ENCODE measurements at places on chromosomes 13 and 19.

DNA sequence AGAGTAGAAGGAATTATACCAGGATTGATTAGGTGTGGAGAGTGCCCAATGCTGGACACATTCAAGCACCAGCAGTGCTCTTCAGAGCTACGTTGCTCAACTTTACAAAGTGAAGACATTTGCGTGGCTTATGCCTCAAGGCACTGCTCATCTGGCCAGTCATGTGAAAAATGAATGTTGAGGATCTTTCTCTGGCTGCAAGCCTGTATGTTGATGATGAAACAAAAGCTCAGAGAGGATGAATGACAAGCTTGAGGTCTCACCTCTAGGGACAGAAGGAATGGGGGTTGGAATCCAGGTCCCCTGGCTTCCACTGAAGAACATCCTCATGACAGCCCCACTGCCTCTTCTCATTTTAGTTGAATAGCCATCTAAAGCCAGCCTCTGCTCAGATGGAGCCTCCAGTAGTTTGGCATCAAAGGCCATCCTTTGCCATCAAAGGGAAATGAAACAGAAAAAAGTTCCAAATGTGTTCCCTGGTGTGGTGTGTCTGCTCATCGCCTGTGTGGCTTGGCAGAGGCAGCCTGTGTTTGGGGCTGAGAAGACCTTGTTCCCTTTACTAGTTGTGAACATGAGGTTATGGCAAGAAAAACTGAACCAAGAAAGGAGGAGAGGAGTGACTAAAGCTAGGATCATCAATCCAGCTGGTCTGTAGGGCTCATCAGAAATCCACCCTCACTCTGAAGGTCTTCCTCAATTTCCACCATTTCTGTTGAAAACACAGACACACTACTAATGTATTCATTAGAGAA, 114.0 kb upstream of the KL start:
- no peak for DNase-seq

DNA sequence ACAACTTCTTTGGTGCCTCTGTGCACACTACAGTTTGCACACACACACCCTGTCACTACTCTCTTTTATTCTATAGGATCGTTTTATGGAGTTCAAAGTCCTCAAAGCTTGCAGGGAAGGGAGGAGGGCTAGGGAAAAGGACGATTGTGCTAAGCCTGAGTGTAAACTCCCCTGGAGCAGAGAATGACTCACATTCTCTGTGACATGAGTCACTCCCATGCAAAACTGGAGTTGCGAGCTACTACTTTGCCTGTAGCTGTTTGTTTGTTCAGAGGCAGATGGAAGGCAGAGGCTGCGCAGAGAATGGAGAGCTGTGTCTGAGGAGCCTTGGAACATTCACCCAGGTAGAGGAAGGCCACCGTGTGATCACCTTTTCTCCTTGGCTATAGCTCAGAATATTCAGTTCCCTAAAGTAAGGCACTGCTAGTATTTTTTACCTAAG, 80.5 kb upstream of the MBNL2 start:
- peak; percentile 83 for DNase-seq

DNA sequence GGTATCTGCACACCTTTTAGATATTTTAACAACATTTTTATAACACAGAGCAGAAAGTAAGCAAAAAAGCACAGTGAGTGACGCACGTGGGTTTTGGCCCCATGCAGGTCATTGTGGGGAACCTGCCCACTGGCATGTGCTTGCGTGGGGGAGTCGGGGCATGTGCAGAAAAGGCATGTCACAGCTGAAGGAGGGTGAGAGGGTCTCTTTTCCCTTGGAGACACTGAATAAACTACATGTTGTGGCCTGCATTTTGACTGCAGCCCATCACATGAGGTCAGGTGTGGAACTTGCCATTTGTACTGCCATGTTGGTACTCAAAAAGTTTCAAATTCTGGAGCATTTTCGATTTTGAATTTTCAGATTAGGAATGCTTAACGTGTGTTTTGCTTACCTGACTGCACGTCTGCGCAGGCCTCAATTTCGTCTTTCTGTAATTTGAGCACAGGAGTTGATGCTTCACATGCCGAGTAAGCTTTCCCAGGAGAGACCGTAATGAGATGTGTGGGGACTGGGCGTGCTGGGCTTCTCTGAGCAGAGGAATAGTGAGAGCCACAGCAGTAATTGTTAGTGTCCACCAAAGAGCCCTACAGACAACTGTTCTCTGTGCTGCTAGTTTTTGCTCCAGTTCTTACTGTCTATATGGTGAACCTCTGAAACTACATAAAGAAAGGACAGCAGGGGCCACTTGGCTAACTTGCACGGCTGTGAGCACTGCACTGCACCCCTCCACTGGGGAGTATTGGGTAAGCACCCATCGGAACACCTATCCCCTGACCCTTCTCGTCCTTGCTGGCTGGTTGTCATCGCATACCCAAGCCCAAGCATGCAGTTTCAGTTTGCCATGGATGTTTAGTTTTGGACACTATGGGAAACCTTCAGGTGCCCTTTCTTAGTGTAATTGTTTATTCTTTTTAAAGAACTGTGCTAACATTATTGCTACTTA, 72.9 kb upstream of the GPR183 start:
- no peak for DNase-seq

- no peak for DNase-seq
Observed at GRCh38 chr19:46453661-46454060, 17.7 kb downstream of the PNMA8A start.

- peak; percentile 37 for DNase-seq
Observed at GRCh38 chr13:92187378-92187989, 789.1 kb downstream of the GPC5 start.

DNA sequence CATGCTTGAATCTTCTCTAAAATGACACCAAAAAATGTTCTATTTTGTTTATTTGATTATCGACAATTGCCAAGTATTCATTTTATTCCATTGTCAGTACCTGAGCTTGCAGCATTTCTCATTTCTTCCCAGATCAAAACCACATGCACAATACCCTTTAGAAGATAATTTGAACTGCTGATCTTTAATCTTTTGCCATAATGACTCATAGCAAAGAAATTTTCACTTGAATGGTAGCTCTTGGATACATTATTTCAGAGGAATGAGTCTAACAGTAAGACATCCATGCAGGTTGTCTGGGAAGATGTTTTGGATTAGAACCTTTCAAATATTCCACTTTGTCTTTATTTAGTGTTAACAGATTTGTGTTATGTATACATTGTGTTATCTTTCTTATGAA, 42.0 kb upstream of the RXFP2 start:
- peak; percentile 46 for DNase-seq

- no peak for DNase-seq
Observed at GRCh38 chr13:71358218-71358617, 508.8 kb downstream of the DACH1 start.

DNA sequence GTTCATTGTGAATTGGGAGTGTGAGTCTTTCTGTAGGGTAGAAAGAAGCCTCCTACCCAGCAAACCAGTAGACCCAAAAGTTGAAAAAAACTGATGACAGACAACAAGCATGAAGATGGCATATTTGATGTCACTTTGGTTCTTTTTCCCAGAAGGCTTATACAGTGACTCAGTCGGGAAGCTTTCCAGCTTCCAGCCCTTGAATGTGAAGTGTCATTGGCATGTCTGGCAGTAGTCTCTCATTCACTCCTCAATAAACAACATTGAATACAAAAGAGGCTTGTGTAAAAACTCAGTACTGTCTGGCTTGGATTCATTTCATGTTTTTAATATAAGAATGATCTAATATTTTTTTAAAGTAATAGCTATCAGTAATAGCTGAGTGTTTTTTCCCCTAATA, 68.7 kb downstream of the IPO5 start:
- DNase-seq, result no peak

GRCh38 chr19:45478454-45479238, 10.8 kb downstream of the FOSB start:
- peak; percentile 85 for DNase-seq

DNA sequence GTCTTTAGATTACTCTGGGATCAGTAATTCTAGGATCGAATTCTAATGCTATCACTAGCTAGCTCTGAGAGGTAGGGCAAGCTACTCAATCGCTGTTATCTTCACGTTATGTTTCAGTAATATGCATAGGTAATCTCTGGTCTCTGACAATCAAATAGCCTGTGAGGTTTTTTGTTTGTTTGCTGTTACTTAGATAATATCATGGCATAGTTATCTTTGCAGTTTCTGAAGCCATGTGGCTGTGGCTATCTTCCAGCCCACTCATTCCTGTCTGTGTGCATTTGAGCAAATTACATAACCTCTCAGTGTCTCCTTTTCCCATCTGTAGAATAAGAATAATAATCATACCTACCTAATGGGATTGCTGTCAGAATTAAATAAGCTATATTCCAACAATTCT, 330.2 kb downstream of the PCDH9 start:
- DNase-seq, result peak; percentile 50

GRCh38 chr19:43553656-43554055, 20.7 kb downstream of the ZNF575 start:
- DNase-seq, result no peak

- no peak for DNase-seq
Observed at GRCh38 chr13:114145722-114146121, 13.3 kb upstream of the RASA3 start.

DNA sequence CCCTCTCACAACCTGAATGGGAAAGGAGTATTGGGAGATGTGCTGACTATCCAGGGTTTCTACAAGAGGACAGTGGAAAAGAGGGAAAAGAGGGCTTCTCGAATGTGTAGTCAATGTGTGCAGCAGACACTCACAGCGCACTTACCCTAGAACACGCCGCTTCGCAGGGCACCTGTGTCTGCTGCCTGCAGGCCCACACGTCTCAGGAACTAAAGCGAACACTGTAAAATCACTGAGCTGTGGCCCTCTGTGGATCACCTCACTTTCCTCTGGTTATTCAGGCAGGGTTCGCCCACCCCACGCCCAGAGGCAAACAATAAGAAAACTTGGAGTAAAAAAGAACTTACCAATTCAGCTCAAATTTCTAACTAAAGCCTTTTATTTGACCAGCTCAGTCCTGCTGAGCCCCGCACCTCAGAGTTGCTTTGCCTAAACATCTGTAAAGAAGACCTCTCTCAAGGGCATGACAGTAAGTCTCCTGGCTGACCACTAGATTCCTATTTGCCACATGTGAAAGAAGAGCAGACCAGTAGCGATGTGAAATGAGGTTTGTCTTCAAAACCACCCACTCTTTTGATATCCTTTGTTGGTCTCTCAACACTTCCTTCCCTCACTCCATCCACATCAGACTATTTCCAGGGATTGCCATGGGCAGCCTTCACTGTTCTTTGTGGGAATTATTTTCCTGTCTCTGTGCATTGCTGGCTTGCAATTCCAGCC, 19.3 kb upstream of the DOCK9 start:
- DNase-seq, result no peak

DNA sequence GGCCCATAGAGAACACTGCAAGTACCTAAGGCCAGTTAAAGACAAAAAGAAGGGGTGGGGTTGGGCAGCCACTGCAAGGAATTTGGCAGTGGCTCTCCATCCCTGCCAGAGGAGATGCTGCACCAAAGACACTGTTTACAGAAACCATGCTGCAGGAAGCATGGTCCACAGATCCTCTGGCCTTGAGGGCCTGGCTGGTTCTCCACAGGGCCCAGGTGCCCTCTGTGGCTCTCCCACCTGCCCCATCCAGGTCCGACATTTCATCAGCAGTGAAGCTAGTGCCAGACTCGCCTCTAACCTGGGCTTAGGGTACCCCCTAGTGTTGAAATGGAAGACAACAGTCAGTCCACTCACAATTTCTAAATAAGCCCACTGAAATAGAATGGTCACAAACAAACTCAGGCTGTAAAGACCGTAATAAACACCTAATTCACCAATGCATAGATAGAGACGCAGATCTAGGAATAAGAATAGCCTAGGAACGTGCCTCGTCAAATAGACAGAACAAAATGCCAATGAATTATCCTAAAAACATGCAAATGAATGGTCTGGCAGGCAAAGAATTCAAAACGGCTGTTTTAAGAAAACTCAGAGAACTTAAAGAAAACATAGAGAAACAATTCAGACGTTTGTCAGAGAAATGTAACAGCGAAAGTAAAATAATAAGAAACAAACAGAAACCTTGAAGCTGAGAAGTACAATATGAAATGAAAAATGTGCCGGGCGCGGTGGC, 23.3 kb downstream of the LYPD4 start:
- no peak for DNase-seq

DNA sequence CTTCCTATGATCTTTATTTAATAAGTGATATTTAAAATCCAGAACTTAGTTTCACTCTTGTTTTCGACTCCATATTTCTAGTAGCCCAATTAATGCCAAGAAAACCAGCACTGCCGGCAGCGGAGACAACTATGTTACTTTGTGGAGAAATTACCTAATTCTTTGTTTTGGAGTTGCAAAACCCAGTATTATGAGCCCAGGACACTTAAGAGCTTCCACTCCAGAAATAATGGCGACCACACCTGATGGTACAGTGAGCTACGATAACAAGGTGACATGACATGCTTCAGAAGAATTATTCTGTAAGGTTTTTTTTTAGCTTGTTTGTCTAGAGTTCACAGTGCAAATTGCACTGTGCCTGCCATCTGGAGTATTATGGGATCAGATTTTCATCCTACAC, 136.4 kb downstream of the ZAR1L start:
- no peak for DNase-seq

DNA sequence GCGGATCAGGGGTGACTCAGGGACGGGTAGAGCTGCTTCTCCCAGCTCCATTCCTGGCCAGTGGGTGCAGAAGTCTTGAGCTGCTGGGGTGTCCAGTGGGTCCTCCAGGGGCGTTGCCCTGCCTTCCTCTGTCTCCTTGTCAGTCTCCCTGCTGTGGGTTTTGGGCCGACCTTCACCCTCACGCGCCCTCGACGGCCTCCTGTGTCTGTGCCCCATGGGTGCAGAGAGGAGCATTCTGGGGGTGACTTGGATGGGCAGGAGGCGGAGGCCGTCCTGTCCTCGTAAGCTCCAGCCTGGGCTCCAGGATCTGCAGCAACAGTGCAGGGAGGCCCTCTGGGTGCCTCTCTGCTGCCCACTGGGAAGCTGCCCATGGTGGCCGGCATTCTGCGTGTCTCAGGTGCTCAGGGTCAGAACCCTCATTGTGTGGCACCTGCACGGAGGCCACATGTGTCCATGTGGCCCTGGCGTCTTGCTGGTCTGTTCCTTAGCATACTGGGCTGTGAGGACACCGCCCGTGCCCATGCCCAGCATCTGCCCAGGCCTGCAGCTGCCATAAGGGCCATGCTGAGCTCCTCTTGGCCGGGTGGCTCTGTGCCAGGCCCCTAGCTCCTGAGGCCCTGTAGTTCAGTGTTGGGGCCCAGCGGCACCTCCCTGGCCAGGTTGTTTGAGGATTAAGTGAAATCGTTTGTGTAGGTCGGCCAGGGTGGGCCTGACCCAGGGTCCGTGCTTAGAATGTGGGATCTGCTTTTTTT, 17.3 kb downstream of the DOT1L start:
- no peak for DNase-seq

GRCh38 chr19:5157186-5157585, 183.4 kb downstream of the PTPRS start:
- DNase-seq, result no peak

All from NCI-H226 (cell line).